Neural crest cell (in vitro differentiated cells): ENCODE measurements at places on chromosomes 5 and 9. TPM values are rescaled to one million over a fixed set of nuclear protein-coding genes. Genes with fewer than 3 reads are reported as not detected.

The TAF11L5 gene
- total RNA-seq, result not detected in 2 replicates

The EIF4E1B gene
- not detected in 2 replicates for total RNA-seq

The CNTNAP3B gene
- 9.4 and 10.0 TPM in 2 replicates for total RNA-seq

The KIF12 gene
- total RNA-seq, result not detected in 2 replicates

The CCDC183 gene
- total RNA-seq, result 0.93 and 1.4 TPM in 2 replicates

The FBN2 gene
- 58.3 and 59.7 TPM in 2 replicates for total RNA-seq

The ZNF366 gene
- total RNA-seq, result not detected in 2 replicates

The RASEF gene
- 0.16 TPM in 1 of 2 replicates, not detected in the other for total RNA-seq

The SLC22A5 gene
- 5.6 and 6.4 TPM in 2 replicates for total RNA-seq

The AIF1L gene
- 118 and 122 TPM in 2 replicates for total RNA-seq

The PPP1R2B gene
- total RNA-seq, result not detected in 2 replicates

The PLAC8L1 gene
- 1.8 and 3.3 TPM in 2 replicates for total RNA-seq

The BTNL8 gene
- not detected in 2 replicates for total RNA-seq

The SPINK6 gene
- not detected in 2 replicates for total RNA-seq

DNA sequence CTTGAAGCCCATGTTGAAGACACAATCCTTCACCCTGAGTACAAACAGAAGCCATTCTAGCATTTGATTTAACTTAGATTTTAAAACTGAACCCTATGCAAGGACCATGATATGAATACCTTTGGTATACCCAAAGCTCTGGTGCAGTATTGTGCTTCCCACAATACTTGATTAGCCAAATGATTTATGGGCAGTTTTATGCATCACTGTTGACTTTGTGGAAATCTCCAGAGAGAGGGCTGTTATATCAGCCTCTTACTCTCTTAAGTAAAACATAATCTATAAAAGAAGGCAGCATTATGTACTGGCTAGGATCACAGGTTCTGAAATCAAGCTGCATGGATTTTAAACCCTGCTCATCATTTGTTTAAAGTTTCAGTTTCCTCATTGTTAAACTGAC lies 762.8 kb downstream of the EFNA5 start:
- DNase-seq, result no peak

DNA sequence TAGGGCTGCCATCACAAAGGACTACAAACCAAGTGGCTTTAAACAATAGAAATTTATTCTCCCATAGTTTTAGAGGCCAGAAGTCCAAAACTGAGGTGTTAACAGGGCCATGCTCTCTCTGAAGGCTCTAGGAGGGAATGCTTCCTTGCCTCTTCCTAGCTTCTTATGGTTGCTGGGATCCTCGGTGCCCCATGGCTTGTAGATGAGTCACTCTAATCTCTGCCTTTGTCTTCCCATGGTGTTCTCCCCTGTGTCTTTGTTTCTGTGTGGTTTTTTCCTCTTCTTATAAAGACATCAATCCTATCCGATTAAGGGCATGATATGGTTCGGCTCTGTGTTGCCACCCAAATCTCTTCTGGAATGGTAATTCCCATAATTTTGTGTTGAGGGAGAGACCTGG lies 178.8 kb upstream of the NREP start:
- no peak for DNase-seq

DNA sequence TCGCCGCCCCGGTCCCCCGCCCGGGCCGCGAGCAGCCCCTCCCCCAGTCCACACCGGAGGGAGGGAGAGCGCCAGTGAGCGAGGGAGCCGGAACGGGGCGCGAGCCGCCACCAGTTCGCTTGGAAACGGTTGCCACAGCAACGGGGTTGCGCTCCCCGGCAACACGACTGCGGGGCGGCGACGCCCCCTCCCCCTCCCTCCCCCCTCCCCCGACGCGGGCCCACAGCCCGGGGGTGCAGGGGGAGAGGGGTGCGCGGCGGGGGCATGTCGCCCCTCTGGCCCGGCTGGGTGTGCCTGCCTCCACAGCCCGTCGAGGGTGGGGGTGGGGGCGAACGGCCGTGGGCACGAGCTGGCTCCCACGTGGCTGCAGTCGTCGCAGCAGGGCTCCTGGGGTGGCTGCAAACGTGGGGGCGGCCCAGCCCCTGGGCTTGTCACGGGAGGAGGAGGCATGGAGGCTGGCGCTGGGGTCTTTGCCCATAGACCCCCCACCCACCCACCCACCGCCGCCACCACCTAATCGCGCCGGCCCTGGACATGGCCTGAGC lies 524 bp downstream of the PRR7 start:
- peak; percentile 70 for DNase-seq

GRCh38 chr5:136258463-136258862 lies 65.5 kb upstream of the SMIM32 start:
- DNase-seq, result no peak

GRCh38 chr9:113785334-113785733 lies 90.8 kb upstream of the ZNF618 start:
- DNase-seq, result no peak

GRCh38 chr5:73419465-73420390 lies 28.8 kb downstream of the FOXD1 start:
- DNase-seq, result peak; percentile 36

DNA sequence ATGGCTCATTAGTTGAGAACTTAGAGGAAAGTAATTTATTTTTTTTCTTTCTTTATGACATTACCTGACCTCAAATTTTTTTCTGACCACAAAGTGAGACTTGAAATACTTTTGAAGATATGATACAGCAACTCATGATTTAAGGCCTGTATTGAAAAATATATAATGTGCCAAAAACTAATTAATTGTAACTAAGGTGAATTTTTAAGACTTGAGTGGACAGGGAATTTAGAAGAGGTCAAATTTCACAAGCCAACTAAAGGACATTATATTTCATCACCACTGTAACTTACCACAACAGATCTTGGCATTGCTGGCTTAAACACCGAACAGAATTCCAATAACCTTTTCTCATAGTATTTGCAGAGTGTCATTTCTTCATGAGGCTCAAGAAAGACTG lies 1.8 kb downstream of the CCNH start:
- DNase-seq, result no peak

- DNase-seq, result no peak
Observed at GRCh38 chr9:112873773-112874405, 16.8 kb downstream of the SLC46A2 start.

GRCh38 chr5:18811661-18812060 lies 1176.3 kb downstream of the CDH18 start:
- DNase-seq, result no peak

DNA sequence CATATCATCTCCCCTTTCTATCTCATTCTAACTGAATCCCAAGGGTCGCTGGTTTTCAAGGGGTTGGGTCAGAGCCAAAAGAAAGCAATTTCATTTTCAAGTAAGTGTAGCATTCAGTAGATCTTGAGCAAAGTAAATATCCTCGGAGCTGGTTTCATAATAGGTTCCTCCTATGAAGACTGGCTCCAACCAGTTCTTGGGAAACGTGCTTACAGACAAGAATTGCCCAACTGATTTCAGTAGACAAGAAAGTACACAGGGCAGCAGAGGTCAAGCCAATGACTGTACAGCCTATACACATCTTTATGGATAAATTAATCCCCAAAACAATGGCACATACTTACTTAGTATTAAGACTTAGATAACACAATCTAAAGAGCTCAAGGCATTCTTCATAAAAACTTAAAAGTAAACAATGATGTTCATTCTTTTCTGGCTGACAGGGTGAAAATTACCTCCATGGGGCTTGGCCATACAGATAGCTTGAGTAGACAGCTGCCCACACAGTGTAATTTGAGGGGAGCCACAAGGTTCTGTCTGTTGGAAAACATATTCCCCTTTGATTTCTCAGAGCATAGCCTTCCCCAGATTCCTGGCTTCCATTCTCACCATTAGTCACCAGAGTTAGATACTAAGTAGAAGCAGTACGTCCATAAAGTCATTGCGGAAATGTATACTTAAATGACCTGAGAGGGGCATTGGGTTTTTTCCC lies 163.9 kb downstream of the ARRDC3 start:
- no peak for DNase-seq

DNA sequence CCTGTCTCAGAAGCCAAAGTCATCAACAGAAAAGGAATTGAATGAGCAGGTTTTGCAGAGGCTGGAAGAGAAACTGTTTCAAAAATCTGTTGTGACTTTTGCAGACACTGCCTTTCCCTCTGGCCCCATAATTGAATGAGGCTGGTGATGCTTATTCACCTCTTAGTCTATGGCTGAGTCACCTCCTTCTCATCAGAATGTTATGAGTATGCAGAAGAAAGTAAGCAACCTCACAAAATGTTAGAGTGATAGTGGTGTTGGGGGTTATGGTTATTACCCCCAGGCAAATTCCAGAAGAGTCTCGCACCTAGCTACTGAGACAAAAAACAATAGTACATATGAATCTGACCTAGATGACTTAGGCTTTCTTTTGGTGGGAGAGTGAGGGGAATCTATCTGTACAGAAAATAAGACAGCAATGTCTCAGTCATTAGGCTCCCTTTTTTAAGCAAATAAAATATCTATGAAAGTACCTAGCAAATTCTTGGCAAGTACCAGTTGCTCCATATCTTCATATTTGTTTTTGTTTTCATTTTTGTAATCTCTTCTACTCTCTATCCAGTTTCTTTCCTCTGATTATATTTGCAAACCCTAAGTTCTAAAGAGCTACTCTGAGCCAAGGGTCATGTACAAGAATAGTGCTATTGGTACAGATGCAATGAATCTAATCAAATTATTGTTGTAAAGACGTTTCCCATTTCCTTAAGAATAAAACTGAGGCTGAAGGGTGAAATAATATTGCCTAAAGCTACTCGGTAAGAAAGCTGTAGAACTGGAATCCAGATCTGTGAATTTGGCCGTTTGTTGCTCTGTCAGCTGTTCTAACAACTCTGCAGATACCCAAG lies 498.1 kb upstream of the TNC start:
- DNase-seq, result no peak

GRCh38 chr5:138632900-138633489 lies 57.8 kb upstream of the HSPA9 start:
- DNase-seq, result peak; percentile 54

DNA sequence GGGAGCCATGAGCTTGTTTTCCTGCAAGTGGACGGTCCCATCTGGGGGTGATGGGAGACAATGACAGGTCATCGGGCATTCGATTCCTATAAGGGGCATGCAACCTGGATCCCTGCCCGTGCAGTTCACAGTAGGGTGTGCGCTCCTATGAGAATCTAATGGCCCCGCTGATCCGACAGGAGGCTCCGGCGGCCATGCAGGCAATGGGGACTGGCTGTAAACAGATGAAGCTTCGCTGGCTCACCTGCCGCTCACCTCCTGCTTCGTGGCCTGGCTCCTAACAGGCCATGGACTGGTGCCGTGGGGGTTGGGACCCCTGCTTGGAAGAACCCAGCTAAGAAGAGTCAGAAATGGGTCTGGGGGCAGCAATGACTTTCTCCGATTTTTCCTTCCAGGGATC lies 21.0 kb downstream of the PAEP start:
- DNase-seq, result no peak

DNA sequence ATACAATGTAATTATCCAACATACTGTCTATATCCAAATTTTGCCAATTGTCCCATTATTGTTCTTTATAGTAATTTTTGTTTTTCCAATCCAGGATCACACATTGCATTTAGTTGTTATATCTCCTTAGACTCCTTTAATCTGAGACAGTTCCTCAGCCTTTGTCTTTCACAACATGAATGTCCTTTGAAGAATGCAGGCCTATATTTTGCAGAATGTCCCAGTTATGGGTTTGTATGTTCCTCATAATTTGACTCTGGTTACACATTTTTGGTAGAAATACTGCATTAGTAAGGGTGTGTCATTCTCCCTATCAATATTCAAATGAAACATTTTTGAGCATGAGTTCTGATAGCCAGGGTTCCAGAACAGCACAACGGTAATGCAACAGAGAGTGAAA lies 6.7 kb downstream of the CD180 start:
- DNase-seq, result no peak

- DNase-seq, result no peak
Observed at GRCh38 chr5:160453751-160454150, 32.1 kb downstream of the PTTG1 start.

DNA sequence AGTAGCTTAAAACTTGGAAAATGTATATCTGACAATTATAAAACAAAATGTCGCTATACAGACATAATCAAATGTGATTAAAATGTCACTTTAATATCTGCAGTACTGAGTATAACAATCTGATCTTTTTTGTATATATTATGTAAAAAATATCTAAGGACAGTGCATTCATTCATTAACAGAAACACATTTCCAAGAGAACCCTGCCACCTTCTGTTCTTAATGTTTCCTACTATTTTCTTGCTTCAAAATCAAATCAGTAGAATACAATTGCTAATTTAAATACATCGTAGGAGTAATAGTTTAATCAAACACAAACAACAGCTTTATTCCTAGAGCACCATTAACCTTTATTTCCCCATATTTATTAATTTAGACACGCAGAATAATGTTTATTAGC lies 142.6 kb upstream of the ST8SIA4 start:
- DNase-seq, result no peak

DNA sequence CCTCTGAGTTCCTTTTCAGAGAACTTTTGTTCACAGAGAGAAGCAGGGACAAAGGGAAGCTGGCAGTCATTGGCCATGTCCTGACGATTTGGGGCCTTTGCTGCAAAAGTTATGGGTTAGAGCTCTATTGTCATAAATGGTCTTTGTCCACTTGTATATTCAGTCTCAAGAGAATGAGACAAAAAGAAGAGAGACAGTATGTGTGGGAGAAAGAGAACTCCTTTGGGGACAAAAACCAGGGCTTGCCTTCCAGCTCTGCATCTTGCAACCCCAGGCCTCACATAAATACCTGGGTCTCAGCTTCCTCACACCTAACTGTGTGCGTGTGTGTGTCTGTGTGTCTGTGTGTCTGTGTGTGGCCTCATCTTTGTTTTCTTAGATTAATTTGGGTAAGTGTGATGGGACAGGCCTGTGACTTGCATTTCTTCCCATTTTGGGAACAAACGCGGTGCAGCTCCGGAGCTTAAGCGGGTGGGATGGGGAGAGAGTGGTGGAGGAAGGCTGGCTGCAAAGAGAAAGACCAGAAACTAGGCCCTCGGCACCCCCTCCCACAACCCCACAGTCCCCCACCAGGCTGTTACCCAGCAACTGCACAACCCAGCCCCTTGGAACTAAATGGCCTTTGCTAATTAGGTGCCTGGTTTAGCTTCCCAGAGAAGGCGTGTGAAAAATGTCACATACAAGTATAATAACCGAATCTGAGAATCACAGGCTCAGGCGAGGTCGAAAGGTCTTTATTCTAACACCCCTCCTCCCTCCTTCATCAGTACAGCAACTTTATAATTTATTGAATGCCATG lies 376.9 kb downstream of the CDK5RAP2 start:
- DNase-seq, result no peak

- DNase-seq, result no peak
Observed at GRCh38 chr9:113579283-113580040, 115.9 kb downstream of the RGS3 start.

GRCh38 chr5:35383041-35383440 lies 152.8 kb upstream of the PRLR start:
- no peak for DNase-seq

DNA sequence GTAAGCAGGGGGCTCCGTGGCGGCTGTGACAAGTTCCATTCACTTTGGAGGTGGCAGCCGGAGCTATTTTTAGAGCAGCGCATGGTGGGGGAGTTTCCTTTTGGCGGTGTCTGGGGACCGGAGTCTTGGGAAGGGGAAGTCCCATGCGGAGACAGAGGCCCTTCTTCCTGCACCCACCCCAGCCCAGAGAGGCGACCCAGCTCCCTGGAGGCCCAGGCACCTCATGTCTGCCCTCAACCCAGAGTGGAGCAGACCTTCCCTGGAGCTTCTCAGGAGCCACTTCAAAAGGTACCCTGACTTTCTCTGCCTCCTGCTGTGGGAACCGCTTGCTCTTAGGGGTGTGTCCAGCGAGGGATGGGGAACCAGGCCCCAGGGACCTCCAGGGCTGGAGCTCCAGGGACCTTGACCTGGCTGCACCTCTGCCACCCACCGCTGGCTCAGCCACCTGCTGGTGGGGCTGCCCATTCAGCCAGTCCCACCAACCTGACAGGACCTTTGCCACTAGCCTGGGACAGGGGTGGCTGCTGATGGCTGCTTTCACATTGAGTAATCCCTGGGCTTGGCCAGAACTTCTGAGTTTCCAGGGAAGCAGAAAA lies 34.1 kb downstream of the NEK6 start:
- no peak for DNase-seq
